ENCODE measurements at places on chromosomes 13 and 19.
A peak's percentile ranks its signal among the peaks of the same experiment; 100 is the strongest.

- DNase-seq = no peak
These were observed 325.5 kb downstream of the KCNRG start for GRCh38 chr13:50340551-50341287.

- no peak for DNase-seq
These were observed 1042.2 kb downstream of the DIAPH3 start for GRCh38 chr13:59121507-59121906.

DNA sequence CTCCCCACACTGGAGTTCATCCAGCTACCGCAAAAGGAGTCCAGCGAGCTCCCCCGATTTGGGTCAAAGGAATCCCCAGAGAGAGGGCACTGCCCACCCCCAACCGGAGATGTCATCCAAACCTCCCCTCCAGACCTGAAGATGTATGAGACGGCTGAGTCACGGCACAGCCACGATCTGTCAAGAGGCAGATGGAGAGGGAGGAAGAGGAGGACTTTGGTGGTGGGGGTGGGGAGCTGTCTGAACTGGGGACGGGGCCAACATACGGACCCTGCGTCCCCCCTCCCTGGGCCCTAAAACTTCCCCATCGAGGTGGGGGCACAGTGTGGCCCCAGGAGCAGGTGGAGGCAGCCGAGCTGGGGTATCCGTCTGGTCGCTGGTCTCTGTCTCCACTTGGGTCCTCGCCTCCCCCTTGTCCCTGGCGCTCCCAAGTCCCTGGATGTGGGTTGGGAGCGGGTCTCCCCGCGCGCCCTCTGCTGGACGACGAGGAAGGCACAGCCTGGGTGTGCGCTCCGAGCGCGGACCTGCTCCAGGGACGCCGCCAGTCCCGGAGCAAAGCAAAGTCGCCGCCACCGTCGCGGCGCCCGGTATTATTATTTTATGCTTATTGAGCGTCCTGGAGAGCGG is 3.8 kb downstream of the PDE4A start:
- DNase-seq = peak; percentile 43

- DNase-seq = no peak
These were observed 40.3 kb downstream of the RHPN2 start for GRCh38 chr19:33024398-33024797.

DNA sequence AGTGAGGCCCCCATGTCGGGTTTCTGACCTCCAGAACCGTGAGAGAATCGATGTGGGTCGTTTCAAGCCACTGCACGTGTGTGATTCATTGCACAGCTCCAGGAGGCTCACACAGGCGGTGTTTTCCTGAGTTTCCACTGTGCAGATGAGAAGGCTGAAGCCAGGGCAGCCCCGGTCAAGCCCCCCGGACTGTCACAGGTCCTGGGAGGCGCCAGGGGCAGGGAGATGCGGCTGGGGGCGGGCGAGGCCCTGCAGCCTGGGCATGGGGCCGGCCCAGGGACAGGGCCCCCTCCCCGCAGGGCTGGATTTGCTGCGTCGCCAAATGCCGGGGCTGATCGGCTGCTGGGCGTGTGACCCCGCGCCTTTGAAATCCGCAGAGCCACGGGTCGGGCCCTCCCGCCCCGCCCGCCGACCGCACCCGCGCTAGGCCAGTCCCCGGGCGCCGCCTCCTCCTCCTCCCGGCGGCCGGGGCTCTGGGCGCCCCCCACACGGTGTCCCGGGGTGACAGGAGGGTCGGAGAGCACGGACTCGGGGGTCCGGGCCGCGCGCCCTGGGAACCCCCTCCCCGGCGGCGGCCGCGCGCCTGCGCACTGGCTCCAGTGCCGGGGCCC is 9.9 kb upstream of the MKNK2 start:
- DNase-seq = peak; percentile 73

- no peak for DNase-seq
These were observed 35.1 kb downstream of the TSHZ3 start for GRCh38 chr19:31314156-31314555.

Data from skin of body (tissue), 3 donors.